Subcutaneous preadipocyte (primary cell): ENCODE measurements at places on chromosomes 1 and 21. TPM values are rescaled to one million over a fixed set of nuclear protein-coding genes. Genes with fewer than 3 reads are reported as not detected.

Gene C8B
- not detected in 2 replicates for total RNA-seq

Gene IGSF9
- not detected in 2 replicates for total RNA-seq

Gene REN
- total RNA-seq = 0.37 TPM in 1 of 2 replicates, not detected in the other

Gene TMPRSS3
- not detected in 2 replicates for total RNA-seq

Gene KCNJ9
- total RNA-seq = under 0.01 TPM in 1 of 2 replicates, not detected in the other

Gene RGS18
- total RNA-seq = not detected in 2 replicates

Gene ZNF695
- 1.8 and 4.5 TPM in 2 replicates for total RNA-seq

Gene FMO2
- 0.39 and 0.73 TPM in 2 replicates for total RNA-seq

Gene SH3BGR
- 0.98 and 1.8 TPM in 2 replicates for total RNA-seq

Gene CR1
- not detected in 2 replicates for total RNA-seq

Gene GPR153
- total RNA-seq = 3.3 and 3.7 TPM in 2 replicates

Gene RUNX3
- not detected in 2 replicates for total RNA-seq

Gene ZNF678
- total RNA-seq = 5.9 and 7.4 TPM in 2 replicates

Gene RGS4
- 18.0 and 25.8 TPM in 2 replicates for total RNA-seq

Gene NPPA
- total RNA-seq = not detected in 2 replicates
